ENCODE measurements at places on chromosomes 6 and 20. TPM values are rescaled to one million over a fixed set of nuclear protein-coding genes. Genes with fewer than 3 reads are reported as not detected.

- H3K27ac ChIP-seq = no peak overlapping the region
- no peaks in the 10 kb centered on the region for H3K27me3 ChIP-seq
- H3K4me1 ChIP-seq = no peaks in the 10 kb centered on the region
- H3K4me3 ChIP-seq = no peak overlapping the region
- no peaks in the 10 kb centered on the region for H3K36me3 ChIP-seq
These were observed 42.1 kb downstream of the BFSP1 start for GRCh38 chr20:17488916-17489600.

GRCh38 chr6:11069760-11070159 lies 23.9 kb upstream of the SMIM13 start:
- no peaks in the 10 kb centered on the region for H3K27me3 ChIP-seq
- no peak overlapping the region for H3K27ac ChIP-seq
- H3K4me3 ChIP-seq = no peak overlapping the region
- H3K4me1 ChIP-seq = no peaks in the 10 kb centered on the region
- no peak for DNase-seq
- H3K36me3 ChIP-seq = no peaks in the 10 kb centered on the region

- H3K4me1 ChIP-seq = no peaks in the 10 kb centered on the region
- no peaks in the 10 kb centered on the region for H3K27me3 ChIP-seq
- no peak for DNase-seq
- no peaks in the 10 kb centered on the region for H3K36me3 ChIP-seq
- no peak overlapping the region for H3K27ac ChIP-seq
These were observed 496.8 kb upstream of the JAG1 start for GRCh38 chr20:11170565-11170964.

DNA sequence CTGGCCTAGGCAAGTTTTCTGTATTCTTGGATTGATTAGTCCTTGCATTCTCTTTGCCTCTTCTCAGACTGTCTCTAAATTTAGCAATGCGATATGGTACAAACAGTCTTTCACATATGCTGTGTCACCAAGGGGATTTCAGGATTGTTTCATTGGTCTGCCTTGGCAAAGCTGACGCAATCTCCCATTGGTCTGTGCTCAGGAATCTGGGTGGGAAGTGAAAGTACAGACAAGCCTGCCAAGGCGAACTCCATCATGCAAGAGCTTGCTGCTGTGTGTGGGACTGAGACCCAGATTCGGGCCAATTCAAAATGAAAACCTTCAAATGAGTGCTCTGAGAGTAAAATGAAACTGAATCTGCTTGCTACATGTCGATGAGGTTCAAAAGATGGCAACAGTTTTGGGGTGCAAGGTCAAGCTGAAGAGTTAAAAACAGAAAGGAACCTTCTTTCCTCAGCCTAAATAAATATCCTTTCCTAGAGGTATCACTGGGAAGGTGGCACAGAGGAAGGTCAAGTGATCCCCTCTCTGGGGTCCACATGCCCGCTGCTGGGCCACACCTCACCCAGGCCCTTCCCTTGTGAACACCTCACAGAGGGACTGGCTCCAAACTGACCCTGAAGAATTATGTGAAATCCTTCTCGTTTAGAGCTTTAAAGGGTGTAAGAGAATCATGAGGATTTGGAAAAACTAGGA lies 198.8 kb upstream of the PREP start:
- H3K4me1 ChIP-seq = peaks cover 42% of the 10 kb centered on the region
- no peak overlapping the region for H3K4me3 ChIP-seq
- peak overlapping the region; percentile 76 for H3K27ac ChIP-seq
- peak; percentile 89 for DNase-seq

Gene RBBP8NL
- total RNA-seq = not detected

Gene CPNE5
- total RNA-seq = 1.9 TPM

Measured in sigmoid colon (tissue), 7 donors.